Stimulated activated CD4-positive, alpha-beta T cell treated with anti-CD3 and anti-CD28 coated beads, Interleukin-2, amount 100 ng/mL, for 24 hours (primary cell): ENCODE measurements at places on chromosomes 1 and 21.

DNA sequence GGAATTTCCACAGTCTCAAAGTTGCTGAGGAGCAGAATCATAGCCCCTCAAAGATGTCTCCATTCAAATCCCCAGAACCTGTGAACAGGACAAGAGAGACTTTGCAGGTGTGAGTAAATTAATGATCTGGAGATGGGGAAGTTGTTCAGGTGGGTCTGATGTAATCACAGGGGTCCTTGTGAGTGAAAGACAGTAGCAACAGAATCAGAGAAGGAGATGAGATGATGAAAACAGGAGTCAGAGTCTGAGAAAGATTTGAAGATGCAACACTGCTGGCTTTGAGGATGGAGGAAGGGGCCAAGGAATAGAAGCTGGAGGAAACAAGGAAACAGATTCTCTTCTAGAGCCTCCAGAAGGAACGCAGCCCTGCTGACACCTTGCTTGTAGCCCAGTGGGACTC, 81.5 kb downstream of the SELENOF start:
- no peak for DNase-seq

DNA sequence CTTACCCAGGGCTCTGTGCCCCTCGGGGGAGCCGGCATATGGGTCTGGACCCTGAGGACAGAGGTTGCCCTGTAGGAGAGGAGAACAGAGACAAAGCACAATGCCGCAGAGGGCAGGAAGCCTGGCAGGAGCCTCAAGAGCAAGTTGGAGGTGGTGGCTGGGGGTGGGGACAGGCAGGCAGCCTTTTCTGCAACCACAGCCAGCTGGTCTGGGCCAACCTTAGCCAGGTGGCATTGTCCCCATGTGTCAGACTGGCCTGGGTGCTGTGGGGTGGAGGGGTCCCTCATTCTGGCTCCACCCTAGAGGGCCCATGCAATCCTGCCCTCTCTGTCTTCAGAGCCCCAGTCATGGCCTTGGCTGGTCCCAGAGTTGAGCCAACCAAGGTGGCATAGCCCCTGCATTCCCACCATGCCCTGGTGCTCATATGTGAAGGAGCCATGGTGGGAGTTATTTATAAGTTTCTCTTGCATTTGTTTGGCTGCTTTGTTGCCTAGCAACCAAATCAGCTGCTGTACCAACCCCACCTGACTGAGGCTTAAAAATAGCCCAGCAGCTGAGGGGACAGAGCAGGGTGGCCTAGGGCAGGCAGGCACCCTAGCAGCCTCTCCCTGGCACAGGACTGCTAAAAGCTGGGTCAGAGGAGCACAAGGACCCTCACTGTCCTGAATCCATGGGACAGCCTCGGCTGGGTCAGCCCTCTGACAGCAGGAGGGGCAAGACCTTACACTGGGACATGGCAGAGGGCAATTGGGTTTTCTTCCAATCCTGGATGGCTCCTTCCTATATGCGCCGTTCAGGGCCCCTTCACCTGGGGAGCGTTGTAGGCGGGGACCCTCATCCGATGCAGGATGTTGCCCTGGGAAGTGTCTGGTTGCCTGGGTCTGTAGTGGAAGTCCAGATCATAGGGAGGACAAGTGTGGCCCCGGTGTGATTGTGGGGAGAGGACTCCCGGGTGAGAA, 19.5 kb downstream of the MAP7D1 start:
- no peak for DNase-seq

DNA sequence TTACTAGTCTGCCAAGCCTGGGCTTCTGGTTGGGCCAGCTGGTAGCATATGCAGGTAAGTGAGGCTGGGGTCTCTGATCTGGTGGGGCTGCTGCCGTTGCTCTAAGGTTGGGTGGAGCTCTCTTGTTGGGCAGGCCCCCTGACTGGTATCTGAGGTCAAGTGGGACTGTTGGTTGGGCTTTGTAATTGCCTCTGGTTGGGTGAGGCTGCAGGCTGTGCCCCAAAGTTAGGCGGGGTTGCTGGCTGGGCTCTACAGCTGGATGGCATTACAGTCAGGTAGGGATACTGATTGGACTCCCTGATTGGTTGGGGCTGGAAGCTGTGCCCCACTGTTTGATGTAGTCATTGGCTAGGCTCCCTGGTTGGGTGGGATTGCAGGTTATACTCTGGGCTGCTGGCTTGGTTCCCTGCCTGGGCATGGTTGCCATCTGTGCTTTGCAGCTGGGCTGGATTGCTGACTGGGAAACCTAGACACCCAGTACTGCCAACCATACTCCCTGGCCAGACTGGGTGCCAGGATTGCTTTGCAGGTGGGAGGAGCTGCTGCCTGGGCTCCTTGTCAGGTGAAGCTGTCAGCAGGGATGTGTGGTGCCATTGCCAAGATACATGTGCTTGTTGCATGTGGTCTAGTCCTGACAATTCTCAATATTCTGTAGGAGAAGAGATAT, 130.5 kb downstream of the RABGAP1L start:
- DNase-seq = no peak

DNA sequence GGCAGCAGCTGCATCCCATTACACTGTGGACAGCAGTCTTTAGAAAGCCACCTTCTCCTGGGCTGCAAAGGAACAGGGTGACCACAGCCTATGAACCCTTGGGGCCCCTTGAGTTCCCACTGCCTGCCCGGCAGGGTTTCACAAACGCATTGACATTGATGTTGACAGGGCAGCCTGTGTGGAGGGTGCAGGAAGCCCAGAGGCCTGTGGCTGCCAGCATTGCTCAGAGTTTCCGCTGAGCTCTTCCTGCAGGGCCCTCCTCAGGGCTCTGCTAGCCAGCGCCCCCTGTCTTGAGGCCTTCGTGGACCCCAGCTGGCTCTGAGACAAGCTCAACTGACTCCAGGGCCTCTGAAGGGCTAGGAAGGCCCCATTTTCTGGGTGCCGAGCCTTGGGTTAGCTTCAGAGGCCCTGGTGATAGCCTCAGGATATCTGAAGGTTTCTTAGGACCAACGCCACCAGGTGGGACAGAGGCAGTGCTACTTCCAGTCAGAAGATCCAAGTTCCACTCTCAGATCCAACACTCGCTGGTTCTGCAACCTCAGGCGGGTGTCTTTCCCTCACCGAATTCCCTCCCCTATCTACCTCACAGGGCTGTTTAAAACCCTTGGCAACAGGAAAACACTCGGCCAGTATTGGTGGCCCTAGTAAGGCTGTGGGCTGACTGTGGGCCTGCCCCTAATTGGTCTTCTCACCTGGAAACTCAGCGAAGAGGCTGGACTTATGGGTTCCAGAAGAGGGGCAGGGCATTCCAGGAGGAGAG, 27.2 kb upstream of the EPS8L3 start:
- peak; percentile 80 for DNase-seq

DNA sequence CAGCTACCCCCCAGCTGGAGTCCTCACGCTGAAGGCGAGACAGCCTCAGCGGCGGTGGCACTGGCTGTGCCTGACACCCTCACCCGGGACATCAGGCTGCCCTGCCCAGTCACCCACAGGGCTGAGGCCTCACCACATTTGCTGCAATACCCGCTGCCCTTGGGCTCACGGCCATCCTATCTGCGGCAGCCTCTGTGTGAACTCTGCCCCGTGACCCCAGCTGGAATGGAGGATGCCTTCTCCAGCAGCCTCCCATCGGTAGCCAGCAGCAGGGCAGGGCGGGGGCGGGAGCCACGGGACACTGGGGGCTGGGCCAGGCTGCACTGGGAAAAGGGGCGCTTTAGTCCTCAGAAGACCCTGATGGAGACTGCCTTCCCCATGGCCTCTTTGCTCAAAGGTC, 112.4 kb upstream of the ZBTB40 start:
- no peak for DNase-seq

DNA sequence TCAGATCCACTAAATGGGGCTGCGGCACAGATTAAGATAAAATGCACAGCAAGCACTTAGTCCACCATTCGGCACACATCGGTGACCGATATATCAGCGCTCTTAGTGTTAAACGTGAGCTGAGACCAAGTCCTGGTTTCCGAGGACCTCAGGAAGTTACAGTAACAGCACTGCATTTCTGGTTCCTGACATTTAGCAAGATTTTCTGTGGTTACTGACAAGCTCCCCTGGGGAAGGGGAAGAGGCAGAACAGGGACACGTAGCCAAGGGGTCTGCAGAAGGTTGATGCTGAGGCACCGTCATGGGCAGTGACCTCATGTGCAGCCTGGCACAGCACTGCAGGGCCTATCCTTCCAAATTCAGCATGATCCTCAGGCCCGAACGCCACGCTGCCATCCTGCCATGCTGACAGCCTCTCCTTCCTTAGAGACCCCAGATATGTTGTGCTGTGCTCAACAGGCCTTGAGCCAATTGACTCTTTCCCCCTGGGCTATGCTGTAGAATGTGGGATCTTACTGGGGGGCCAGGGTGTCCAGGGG, 13.4 kb upstream of the PEF1 start:
- DNase-seq = no peak

- no peak for DNase-seq
Measured at GRCh38 chr1:11227106-11228077, 35.0 kb downstream of the MTOR start.

DNA sequence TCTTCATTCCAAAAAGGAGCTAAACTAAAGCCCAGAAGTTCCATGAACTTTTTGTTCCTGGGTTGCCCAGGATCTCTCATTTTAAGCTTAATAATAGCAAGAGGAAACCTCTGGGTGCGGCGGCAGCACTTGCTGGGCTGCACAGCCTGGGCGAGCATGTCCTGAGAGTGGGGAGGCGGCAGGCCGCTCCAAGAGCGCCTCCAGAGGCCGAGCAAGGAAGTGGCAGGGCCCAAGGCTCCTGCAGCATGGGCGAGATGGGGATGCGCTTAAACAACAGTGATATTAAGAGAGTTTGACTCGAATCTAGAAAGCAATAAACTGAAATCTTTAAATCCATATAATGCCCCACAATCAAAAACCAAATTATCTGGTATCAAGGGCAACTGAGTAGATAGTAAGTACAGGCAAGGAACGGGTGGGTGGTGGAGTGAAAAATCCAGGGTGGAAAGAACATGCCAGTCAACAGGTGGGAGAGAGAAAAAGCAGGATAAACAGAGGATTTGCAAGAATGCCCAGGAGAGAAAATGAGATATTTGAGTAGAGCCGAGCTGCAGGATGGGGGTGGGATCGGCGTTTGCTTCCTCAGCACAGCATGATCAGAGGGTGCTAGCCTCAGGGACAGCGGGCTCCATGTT, 14.1 kb upstream of the TNR start:
- DNase-seq = no peak

DNA sequence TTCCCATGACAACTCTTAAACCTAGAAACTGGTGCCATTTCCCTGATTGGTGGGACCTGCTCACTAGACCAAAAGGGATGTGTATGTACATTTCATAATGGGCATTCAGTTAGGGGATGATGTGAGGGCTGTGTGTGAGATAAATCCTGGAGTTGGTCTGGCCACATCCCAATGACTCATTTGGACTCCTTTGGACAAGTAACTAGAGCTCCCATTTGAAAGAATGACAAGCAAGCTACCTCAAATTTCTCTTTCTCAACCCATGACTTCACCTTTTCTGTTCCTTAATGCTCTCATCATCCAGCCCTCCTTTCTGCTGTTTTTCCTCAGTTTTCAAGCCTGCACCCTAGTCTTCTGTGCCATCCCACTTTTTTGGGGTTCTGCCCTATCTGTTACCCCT, 27.9 kb downstream of the EBNA1BP2 start:
- DNase-seq = no peak

- no peak for DNase-seq
Measured at GRCh38 chr1:221824025-221824424, 82.1 kb upstream of the DUSP10 start.

- no peak for DNase-seq
Measured at GRCh38 chr1:235736263-235736662, 86.7 kb upstream of the GNG4 start.

GRCh38 chr1:71400050-71400449, 319.2 kb upstream of the ZRANB2 start:
- no peak for DNase-seq

DNA sequence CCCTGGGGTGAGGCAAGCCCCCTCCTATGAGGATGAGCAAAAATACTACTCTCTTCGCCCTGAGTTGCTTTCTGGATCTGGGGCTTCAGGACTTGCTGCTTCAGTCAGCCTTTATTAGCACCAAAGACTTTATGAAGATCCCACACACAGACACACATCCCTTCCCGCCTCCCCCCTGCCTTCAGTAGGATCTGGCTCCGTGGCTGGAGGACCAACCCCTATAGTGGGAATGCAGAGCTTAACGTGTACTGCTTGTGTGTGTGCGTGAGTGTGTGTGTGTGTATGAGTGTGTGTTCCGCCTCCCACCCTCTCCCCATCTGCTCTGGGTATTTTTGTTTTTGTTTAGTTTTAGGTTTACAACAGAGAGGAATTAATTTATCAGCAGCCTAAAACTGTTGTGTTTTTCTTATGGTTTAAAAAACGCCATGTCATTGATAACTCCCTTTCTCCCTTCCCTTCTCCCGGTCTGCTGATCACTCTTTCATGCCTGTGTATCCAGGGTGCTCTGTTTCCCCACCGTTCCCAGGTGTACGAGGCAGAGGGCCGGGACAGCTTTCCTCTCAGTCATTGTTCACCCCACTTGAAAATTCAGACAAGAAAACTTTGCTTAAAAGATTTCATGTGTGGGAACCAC, 27.5 kb upstream of the ZFP69B start:
- no peak for DNase-seq

DNA sequence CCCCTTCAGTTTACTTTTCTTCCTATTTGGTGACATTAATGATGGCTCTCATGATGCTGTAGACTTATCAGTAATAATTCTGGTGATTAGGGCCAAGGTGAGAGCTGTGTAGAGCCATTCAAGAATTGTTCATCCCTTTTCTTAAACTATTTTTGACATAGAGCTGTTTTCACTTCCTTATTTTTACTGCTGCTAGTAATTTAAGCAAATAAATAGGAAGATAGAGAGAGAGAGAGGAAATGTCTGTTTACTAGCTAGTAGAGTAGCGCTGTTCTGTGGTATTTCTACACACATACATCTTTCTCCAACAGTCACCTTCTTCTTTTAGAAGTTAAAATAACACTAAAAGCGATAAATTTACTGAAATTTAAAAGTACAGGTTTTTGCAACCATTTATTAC, 678.0 kb upstream of the ZP4 start:
- no peak for DNase-seq

- DNase-seq = no peak
Measured at GRCh38 chr1:41681331-41682098, 197.0 kb upstream of the EDN2 start.

- no peak for DNase-seq
Measured at GRCh38 chr1:170864876-170865538, 70.3 kb upstream of the MROH9 start.

GRCh38 chr1:200694738-200695137, 25.0 kb upstream of the DDX59 start:
- DNase-seq = no peak

- DNase-seq = no peak
Measured at GRCh38 chr1:1942753-1943656, 23.9 kb upstream of the TMEM52 start.

GRCh38 chr1:200231787-200232231, 178.0 kb downstream of the ZNF281 start:
- DNase-seq = no peak

DNA sequence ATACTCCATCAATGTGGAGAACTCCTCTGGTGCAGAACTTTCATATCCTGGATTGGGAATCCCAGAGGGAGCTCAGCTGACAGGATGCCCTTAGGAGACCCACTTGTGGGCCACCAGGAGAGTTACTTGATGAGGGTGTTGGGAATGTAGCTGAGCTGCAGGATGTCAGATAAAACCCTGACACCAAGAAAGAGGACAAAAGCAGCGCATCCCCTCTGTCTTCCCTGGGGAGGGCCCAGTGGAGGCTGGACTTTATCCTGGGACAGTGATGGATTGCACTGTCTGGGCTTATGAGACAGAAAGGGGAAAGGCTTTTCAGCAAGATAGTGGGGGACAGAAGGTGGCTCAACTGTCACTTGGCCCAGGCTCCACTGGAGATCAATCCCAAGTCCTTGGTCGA, 88.1 kb upstream of the BCAR3 start:
- no peak for DNase-seq

- no peak for DNase-seq
Measured at GRCh38 chr1:37676281-37677142, 15.8 kb upstream of the CDCA8 start.
